Panc1 (cell line): ENCODE measurements at places on chromosomes 2 and 18.
A peak's percentile ranks its signal among the peaks of the same experiment; 100 is the strongest.

- DNase-seq = no peak
Measured at GRCh38 chr2:81084101-81084500, 779.5 kb upstream of the LRRTM1 start.

GRCh38 chr2:160735696-160736095 lies 242.1 kb upstream of the RBMS1 start:
- DNase-seq = no peak

GRCh38 chr18:50727721-50728471 lies 91.9 kb downstream of the MRO start:
- no peak for DNase-seq

DNA sequence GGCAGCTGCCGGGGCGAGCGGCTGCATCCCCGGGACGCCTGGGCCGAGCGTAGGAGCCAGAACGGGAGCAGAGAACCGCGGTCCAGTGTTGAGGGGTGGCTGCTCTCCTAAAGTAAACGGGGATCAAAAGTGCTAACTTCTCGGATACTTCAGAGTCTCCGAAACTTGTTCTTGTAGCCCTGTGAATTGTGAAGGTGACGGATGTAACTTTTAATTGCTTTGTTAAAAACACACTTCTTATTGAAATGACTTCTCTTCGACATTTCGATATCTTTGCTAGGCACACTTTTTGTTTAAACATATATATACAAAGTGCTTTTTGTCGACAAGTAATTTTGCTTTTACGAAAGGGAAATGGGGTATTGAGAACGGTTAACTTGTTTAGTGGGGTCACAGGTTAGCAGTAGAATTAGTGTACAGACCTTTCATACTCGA lies 540 bp downstream of the ATP9B start:
- no peak for DNase-seq

- no peak for DNase-seq
Measured at GRCh38 chr2:134782792-134783191, 55.6 kb upstream of the ACMSD start.

- DNase-seq = no peak
Measured at GRCh38 chr2:193251909-193252308, 1057.2 kb upstream of the TMEFF2 start.

- DNase-seq = no peak
Measured at GRCh38 chr2:134869946-134870736, 31.7 kb downstream of the ACMSD start.

DNA sequence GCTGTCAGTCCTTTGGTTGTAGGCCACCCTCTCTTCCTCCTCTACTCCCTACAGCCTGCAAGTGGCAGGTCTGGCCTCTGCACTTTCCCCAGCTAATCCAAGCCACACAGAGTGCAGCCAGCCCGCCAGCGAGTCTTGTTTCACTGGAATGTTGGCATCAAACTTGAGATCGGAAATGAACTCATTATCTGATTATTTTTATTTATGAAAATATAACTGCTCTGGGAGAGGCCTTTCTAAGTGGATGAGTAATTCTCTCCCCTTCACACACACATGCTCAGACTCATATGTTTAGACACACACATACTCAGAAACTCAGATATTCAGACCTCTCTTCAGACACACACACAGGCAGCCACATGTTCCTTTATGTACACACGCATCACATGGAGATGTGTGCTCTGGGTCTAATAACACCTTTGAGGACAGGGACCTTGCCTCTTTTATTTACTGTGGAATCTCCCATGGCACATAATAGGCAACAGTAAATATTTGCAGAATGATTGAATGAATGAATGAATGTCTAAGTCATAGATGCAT lies 151.3 kb downstream of the ZFP36L2 start:
- peak; percentile 91 for DNase-seq
